AG09319 (cell line): ENCODE measurements at places on chromosomes 3 and 15.

DNA sequence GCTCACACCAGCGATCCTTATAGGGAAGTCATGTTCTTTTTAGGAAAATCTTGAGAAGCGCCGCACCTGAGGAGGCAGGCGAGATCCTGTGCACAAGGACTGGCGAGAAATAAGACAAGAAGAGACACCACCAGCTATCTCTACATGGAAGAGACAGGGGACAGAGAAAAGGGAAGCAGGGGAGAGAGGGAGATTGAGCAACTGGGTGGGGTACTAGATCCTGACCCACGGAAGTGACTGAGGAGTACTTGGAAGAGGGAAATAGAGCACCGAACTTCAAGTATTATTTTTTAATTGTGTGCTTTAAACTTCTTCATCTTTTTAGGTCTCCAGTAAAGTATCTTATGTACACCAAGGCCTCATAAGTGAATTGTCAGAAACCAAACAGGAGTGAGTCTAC, 742.0 kb upstream of the LMCD1 start:
- DNase-seq = no peak

- no peak for DNase-seq
Observed at GRCh38 chr15:92714077-92714476, 58.5 kb upstream of the FAM174B start.

DNA sequence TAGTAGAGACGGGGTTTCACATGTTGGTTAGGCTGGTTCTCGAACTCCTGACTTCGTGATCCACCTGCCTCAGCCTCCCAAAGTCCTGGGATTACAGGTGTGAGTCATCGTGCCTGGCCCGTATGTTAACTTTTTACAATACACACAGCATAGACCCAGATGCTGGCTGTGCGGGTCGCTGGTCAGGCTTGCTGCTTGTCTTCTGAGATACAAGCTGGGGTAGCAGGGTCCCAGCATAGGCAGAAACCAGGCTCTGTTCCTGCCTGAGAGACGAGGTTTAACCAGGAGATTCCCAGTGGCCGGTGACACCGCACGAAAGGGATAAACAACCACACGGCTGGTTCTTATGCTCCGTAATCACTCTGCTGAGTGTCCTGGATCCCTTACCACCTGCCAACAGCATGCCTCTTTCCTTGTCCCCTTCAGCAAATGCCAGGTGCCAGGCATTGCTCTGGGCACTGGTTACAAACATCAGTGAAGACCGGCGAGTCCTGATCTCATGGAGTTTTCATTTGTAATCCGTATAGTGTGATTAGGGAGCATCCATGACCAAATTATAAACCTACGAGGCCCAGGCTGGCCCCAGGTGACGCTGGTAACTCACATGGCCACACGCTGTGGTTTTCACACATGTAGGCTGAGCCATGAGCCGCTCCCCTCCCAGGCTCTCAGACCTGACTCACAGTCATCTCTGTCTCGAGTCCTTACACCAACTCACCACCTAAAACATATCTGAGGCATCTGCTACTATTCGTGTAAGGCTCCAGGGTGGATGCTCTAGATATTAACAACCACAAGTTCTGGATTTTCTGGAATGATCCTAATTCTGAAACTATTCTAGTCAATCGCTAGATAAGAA, 125.7 kb downstream of the PDZRN3 start:
- DNase-seq = no peak

GRCh38 chr3:63519426-63519825, 133.0 kb upstream of the SNTN start:
- DNase-seq = no peak
